ENCODE measurements at places on chromosomes 3 and 15.
A peak's percentile ranks its signal among the peaks of the same experiment; 100 is the strongest.

DNA sequence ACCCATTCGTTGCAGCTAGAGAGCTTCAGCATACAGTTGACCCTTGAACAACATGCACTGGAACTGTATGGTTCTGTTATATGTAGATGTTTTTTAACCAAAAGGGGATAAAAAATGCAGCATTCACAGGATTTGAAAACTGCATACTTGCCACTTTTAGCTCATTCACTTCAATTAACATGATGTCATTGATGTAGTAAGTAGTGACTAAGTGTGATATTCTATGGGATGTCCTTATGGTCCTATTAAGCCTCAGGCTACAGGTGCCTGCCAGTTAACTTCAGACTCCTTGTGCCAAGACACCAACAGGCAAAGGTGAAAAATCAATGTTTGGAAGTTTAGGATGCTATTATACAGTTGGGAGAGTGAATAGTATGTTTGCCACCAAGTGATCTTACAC is 553.6 kb upstream of the NECTIN3 start:
- H3K4me1 ChIP-seq = no peaks in the 10 kb centered on the region
- H3K4me3 ChIP-seq = no peak overlapping the region
- H3K27ac ChIP-seq = no peak overlapping the region
- no peaks in the 10 kb centered on the region for H3K36me3 ChIP-seq

GRCh38 chr3:105228696-105229095 is 138.0 kb upstream of the ALCAM start:
- no peak overlapping the region for H3K4me3 ChIP-seq
- no peaks in the 10 kb centered on the region for H3K4me1 ChIP-seq
- no peaks in the 10 kb centered on the region for H3K36me3 ChIP-seq
- H3K27ac ChIP-seq = no peak overlapping the region
- H3K27me3 ChIP-seq = no peaks in the 10 kb centered on the region

GRCh38 chr15:81851325-81851724 is 194.5 kb downstream of the MEX3B start:
- H3K36me3 ChIP-seq = no peaks in the 10 kb centered on the region
- no peak for DNase-seq
- H3K27me3 ChIP-seq = no peaks in the 10 kb centered on the region
- no peak overlapping the region for H3K27ac ChIP-seq

GRCh38 chr3:150877303-150877702 is 27.9 kb downstream of the MINDY4B start:
- no peak for DNase-seq
- no peak overlapping the region for H3K4me3 ChIP-seq
- no peaks in the 10 kb centered on the region for H3K4me1 ChIP-seq
- no peaks in the 10 kb centered on the region for H3K36me3 ChIP-seq
- H3K27me3 ChIP-seq = no peaks in the 10 kb centered on the region

- H3K4me1 ChIP-seq = no peaks in the 10 kb centered on the region
- no peaks in the 10 kb centered on the region for H3K27me3 ChIP-seq
- no peak overlapping the region for H3K4me3 ChIP-seq
- DNase-seq = no peak
These were observed 121.1 kb downstream of the CLSTN2 start for GRCh38 chr3:140056047-140056446.

GRCh38 chr3:27208961-27209616 is 160.1 kb downstream of the NEK10 start:
- no peaks in the 10 kb centered on the region for H3K4me1 ChIP-seq
- no peak overlapping the region for H3K4me3 ChIP-seq
- no peaks in the 10 kb centered on the region for H3K27me3 ChIP-seq
- no peak overlapping the region for H3K27ac ChIP-seq
- no peak for DNase-seq

DNA sequence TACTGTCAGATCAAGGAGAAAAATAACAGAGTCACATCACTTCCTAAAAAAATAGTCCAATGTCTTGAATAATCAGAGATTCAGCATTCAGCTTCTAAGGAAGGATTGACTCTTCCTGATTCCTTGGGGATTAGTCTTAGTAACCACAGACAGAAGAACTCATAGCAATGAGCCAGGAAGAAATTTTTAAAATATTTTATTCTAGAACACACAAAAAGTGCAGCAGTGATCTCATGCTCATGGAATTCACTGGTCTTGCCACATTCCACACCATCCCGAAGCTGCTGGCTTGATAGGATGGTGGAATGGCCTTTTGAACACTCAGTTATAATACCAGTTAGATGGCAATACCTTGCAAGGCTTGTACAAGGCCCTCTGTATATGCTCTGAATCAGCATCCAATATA is 43.0 kb upstream of the ABI3BP start:
- no peaks in the 10 kb centered on the region for H3K27me3 ChIP-seq
- H3K4me3 ChIP-seq = no peak overlapping the region
- no peak overlapping the region for H3K27ac ChIP-seq
- H3K36me3 ChIP-seq = no peaks in the 10 kb centered on the region
- no peak for DNase-seq

- peak; percentile 38 for DNase-seq
- H3K4me3 ChIP-seq = no peak overlapping the region
- no peaks in the 10 kb centered on the region for H3K27me3 ChIP-seq
- no peak overlapping the region for H3K27ac ChIP-seq
These were observed 145.1 kb downstream of the TP63 start for GRCh38 chr3:189776149-189776824.

GRCh38 chr3:16936676-16937230 is 52.0 kb downstream of the PLCL2 start:
- H3K27ac ChIP-seq = peak overlapping the region; percentile 41
- no peaks in the 10 kb centered on the region for H3K27me3 ChIP-seq
- peaks cover 58% of the 10 kb centered on the region for H3K4me1 ChIP-seq
- no peaks in the 10 kb centered on the region for H3K36me3 ChIP-seq
- peak; percentile 34 for DNase-seq

DNA sequence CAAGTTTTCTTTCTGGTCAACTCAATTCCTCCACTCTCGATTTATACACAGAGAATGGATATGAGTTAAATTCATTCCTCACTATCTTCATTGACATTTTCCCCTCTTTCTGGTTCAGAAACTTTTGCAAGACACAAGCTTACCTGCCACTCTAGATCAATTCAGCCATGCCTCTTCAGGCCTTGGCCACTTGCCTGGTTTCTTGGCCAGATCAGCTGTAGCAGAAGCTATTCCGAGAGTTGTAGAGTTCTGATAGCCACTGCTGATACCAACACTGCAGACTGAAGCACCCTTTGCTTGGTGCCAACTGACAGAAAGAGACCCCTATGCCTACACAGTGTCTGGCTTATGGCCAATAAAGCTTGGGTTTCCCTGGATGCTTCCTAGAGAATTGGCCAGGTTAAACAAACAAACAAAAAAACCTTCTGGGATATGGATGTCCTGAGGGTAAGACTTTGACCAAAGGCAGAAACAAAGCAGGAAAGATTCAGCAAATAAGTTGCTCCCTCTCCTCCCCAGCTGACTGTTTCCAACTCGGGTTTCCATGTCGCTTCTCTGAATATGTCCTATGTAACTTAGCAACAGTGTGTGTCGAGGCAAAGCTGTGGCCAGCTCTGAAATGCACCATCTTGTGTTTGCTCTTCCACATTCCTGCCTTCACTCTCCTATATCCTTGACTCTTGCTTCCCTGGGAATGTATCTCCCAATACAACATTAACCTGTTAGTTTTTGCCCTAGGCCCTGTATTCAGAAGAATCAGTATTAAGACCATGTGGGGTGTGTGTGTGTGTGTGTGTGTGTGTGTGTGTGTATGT is 521.6 kb downstream of the EPHA3 start:
- DNase-seq = no peak
- H3K36me3 ChIP-seq = no peaks in the 10 kb centered on the region
- H3K27ac ChIP-seq = no peak overlapping the region
- no peaks in the 10 kb centered on the region for H3K27me3 ChIP-seq
- no peak overlapping the region for H3K4me3 ChIP-seq

DNA sequence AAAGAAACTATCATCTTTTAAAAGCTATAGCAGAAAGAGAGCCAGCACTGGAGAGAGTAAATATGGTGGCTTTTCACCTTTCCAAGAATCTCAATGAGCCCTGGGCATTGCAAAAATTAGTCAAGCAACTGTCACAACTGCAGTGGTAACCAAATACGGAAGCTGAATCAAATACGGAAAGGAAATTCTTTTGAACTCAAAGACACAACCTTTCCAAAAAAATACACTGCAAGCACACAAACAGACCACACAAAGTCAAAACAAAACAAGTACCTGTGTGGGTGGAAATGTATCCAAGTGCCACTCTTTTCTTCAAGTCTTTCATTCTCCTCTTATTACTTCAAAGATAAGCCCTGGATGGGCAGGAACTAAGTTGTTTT is 17.6 kb downstream of the VGLL4 start:
- H3K27ac ChIP-seq = no peak overlapping the region
- no peaks in the 10 kb centered on the region for H3K4me1 ChIP-seq
- H3K27me3 ChIP-seq = no peaks in the 10 kb centered on the region
- DNase-seq = no peak

GRCh38 chr3:163891771-163892170 is 1186.5 kb downstream of the SI start:
- no peaks in the 10 kb centered on the region for H3K27me3 ChIP-seq
- H3K4me3 ChIP-seq = no peak overlapping the region
- no peak overlapping the region for H3K27ac ChIP-seq

DNA sequence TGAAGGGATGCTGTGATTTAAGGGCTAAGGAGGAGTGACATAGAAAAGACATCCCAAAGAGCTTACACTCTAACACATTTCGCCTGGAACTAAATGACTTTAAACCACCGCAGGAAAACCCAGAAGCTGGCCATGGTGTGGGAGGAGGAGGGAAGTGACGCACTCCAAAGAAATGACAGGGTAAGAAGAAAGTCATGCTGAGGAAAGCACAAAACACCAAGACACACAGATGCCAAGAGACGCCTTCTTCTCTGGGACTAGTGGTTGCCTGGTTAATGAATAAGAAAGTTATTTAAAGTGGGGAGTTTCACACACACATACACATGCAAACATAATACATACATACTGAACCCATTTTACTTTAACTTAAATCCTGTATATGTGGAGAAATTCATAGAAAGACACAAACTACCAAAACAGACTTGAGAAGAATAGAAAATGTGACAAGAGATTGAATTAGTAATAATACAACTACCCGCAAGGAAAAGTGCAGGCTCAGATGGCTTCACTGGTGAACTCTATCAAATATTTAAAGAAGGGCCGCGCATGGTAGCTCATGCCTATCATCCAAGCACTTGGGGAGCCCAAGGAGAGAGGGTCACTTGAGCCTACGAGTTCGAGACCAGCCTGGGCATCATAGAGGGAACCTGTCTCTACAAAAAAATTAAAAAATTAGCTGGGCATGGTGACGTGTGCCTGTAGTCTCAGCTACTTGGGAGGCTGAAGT is 125.5 kb downstream of the NSMCE3 start:
- no peak overlapping the region for H3K4me3 ChIP-seq
- no peaks in the 10 kb centered on the region for H3K36me3 ChIP-seq
- peaks cover 34% of the 10 kb centered on the region for H3K27me3 ChIP-seq
- H3K4me1 ChIP-seq = no peaks in the 10 kb centered on the region
- DNase-seq = no peak

- H3K4me1 ChIP-seq = no peaks in the 10 kb centered on the region
- H3K36me3 ChIP-seq = no peaks in the 10 kb centered on the region
- H3K4me3 ChIP-seq = no peak overlapping the region
- no peak overlapping the region for H3K27ac ChIP-seq
- no peaks in the 10 kb centered on the region for H3K27me3 ChIP-seq
These were observed 96.1 kb upstream of the CTNNB1 start for GRCh38 chr3:41103200-41103599.

DNA sequence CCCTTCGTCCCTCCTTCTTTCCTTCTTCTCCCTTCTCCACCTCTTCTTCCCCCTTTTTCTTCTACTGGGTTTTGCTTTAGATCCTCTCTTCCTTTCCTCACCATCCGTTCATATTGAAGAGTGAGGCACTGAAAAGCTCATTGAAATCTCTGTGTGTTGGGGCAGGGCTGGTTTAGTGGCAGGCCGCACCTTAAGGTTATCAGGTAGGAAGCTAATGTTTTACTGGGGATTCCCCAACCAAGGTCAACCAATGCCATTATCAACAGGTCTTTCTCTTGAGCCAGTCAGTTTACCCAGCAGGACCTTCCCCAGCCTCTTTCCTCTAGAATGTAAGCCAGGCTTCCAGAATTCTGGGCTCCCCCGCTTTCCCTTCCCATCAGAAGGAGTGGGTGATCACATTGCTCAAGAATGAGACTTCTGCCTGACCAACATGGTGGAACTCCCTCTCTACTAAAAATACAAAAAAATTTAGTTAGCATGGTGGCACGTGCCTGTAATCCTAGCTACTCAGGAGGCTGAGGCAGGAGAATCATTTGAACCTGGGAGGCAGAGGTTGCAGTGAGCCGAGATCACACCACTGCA is 11.5 kb upstream of the VPS8 start:
- no peaks in the 10 kb centered on the region for H3K27me3 ChIP-seq
- peaks cover 4% of the 10 kb centered on the region for H3K4me1 ChIP-seq
- no peaks in the 10 kb centered on the region for H3K36me3 ChIP-seq
- no peak for DNase-seq

- H3K36me3 ChIP-seq = no peaks in the 10 kb centered on the region
- no peak overlapping the region for H3K27ac ChIP-seq
- no peaks in the 10 kb centered on the region for H3K4me1 ChIP-seq
- no peak for DNase-seq
- H3K4me3 ChIP-seq = no peak overlapping the region
These were observed 22.1 kb upstream of the NEO1 start for GRCh38 chr15:73030122-73030679.

DNA sequence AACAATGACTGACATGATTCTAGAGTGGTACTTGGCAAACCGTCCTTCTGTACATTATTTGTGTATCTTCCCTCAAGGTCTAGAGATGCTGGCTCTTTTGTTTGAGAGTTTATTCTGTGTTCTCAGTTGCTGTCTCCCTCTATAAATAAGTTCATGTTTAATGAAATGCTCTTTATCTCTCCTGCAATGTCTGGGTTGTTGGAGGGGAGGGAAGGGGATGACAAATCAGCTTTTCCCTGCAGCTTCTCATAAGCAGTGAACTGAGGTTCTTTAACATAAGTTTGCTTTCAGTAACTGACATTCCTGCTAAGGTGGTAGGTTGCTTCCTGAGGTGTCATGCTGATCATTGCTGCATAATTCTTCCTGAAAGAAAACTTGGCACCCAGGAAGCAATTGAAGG is 21.8 kb downstream of the ITPR1 start:
- no peak overlapping the region for H3K4me3 ChIP-seq
- no peaks in the 10 kb centered on the region for H3K27me3 ChIP-seq
- peak; percentile 24 for DNase-seq
- peaks cover 2% of the 10 kb centered on the region for H3K36me3 ChIP-seq
- H3K27ac ChIP-seq = no peak overlapping the region

GRCh38 chr3:1971780-1972179 is 126.9 kb upstream of the CNTN4 start:
- no peak overlapping the region for H3K27ac ChIP-seq
- no peaks in the 10 kb centered on the region for H3K27me3 ChIP-seq
- no peak for DNase-seq

- DNase-seq = no peak
- no peaks in the 10 kb centered on the region for H3K27me3 ChIP-seq
- no peak overlapping the region for H3K27ac ChIP-seq
- H3K4me3 ChIP-seq = no peak overlapping the region
- H3K36me3 ChIP-seq = no peaks in the 10 kb centered on the region
- no peaks in the 10 kb centered on the region for H3K4me1 ChIP-seq
These were observed 26.2 kb upstream of the LRTM1 start for GRCh38 chr3:54954022-54954421.

GRCh38 chr3:188054541-188054940 is 99.4 kb upstream of the LPP start:
- H3K36me3 ChIP-seq = no peaks in the 10 kb centered on the region
- no peak overlapping the region for H3K4me3 ChIP-seq
- H3K27ac ChIP-seq = no peak overlapping the region
- H3K4me1 ChIP-seq = peaks cover 7% of the 10 kb centered on the region
- no peak for DNase-seq
